ENCODE measurements at places on chromosomes 5 and 9.

- no peak for DNase-seq
Measured at GRCh38 chr5:41841325-41841724, 28.9 kb downstream of the OXCT1 start.

GRCh38 chr5:122295138-122295537 is 16.9 kb upstream of the SNCAIP start:
- no peak for DNase-seq

DNA sequence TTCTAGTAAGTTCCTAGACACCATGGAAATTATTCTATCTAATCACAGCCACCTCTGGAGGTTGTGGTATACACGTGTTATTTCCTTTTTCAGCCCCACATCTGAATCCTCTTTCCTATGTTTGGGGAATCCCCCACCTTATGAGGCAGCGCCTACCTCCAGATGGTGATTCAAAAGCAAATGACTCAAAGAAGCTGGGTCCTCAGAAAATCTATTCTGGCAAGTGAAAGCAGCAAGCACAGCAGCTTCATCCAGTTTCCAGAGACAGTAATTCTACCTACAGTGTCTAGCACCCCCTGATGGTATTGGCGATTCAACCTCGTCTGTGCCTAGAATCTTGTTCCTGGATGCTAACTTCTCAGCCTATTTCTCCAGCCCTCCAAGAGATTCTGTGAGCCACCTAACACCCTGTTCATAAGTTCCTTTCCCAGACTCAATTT is 43.0 kb downstream of the STRBP start:
- no peak for DNase-seq

GRCh38 chr5:130282049-130282448 is 377.8 kb downstream of the CHSY3 start:
- no peak for DNase-seq

DNA sequence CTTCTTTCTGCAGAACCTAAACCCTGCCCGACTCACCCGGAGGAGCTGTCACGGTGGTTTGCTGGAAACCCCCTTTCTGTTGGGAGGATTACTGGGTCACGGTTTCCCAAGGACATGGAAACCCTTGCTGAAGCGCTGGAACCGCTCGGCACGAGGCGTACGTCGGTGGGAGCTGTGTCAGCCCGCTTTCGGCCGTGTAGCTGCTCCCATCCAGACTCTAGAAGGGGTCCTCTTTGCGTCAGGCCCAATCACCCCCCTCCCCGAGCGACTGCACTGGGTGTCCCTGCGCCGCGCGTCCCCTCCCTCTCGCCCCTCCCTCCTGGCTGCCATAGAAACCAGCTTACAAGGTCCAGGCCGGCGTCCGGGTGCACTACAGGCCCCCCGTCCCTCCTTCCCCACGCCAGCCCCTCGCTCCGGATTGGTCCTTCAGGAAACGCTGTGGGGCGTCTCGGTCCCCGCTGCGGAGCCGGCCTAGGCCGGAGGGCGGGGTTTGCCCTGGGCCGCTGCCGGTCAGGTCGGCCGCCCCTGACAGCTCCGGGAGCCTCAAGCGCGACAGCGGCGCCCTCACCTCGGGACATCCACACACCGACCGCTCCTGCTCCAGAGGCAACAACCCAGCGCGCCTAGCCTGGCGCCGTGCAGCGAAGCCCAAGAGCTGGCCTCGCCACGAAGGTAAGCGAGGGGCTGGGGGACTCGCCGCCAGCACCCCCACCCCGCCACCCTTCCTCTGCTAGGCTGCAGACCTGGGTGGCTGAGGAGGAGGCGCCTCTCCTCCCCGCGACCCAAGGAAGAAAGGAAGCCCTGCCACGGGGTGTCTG is at the start of gene NIM1K:
Gene NIM1K, plus strand, starts transcription at position 486 of the 818 bp plus-strand sequence. CDS start 53,551 bp downstream, outside the sequence.
- no peak for DNase-seq

DNA sequence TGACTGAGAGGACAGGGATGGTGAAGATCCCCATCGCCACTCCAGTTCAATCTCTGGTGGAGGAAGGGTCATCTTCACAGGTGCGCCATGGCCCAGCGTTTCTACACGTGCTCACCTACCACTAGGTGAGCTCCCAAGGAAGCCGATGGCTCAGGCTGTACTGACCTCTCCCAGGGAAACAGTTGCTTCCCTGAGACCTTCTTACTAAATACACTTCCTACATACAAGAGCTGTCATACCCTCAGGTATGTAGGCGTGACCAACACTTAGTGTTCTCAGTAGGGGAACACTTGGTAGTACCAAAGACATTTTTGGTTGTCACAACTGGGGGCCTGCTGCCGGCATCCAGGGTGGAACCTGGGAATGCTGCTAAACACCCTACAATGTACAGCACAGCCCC is 75.2 kb downstream of the TENT4A start:
- DNase-seq, result no peak

- no peak for DNase-seq
Measured at GRCh38 chr5:135971701-135972100, 16.9 kb upstream of the LECT2 start.

DNA sequence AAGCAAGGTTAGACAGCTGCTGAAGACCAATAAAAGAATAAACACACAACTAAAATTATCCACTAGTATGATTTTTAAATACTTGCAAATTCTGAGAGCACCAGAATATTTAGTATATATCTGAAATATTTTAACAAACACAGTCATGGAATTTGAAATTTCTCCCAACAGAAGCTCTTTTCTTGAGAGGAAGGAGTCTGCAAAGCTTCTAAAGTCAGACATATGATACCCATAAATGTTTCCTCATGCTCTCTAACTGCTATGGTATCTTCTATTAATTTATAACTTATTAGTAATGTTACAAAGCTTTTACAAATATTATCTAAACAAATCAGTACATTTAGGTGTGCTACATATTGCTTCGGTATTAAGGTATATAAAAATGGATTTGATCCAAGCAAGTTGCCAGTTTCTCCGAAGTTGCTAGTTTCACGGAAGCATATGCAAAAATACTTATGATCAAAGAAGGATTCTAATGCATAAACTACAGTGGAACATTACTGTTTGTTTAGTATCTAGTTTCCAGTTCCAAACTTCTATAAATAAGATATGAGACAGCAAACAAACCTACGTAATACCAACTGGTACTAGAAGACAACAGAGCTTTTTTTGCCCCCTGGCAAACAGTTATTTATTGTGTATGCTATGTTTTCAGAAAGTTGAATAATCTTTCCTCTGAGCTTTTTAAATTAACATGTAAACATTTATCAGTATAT is 22.0 kb downstream of the FNIP1 start:
- DNase-seq, result no peak

DNA sequence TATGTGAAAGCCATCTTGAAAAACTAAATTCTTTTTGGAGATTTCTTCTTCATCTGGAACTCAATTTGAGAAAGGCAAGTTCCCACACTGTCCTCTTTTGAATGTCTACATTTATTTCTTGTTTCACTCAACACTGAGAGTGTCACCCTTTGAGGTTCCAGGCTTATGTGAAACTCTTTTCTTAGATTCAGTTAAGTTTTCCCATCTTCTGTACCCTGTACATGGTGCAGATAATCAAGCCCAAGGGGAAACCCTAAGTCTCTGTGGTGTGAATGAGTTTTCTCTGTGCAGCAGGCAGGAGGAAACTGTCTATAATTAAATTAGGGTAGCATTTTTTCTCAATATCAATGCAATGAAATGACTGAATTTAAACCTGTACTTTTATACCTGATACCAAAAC is 72.3 kb upstream of the PRLR start:
- no peak for DNase-seq

DNA sequence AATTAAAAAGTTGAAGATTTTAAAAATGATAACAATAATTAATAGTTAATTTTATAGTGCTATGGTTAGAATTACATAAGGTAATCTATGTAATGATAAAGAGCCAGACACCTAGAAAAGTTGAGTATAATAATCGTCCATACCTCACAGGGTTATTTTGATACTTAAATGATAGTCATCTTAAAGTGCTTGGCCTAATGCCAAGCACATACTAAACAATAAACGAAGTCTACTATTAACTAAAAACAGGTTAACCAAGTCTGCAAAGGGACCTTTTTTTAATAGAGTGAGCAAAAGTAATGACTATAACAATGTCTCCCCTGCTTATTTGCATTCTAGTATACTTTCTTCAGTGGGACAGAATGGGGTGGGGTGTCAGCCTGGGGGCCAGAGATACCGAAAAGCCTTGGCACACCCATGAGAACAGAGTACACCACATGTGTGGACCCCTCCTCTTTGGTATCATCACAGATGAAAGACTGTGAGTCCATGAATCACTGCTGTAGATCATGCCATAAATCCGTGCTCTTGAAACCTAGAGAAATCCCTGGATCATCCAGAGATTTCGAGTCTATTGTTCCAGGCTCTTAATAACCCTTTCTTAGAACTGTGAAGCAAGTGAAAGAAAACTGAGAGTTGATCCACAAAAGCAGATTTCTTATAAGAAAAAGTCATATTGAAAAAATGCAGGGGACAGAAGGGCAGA is 249.5 kb downstream of the PRELID2 start:
- DNase-seq, result no peak

GRCh38 chr9:21414220-21414940 is 5.5 kb downstream of the IFNA8 start:
- DNase-seq, result no peak

DNA sequence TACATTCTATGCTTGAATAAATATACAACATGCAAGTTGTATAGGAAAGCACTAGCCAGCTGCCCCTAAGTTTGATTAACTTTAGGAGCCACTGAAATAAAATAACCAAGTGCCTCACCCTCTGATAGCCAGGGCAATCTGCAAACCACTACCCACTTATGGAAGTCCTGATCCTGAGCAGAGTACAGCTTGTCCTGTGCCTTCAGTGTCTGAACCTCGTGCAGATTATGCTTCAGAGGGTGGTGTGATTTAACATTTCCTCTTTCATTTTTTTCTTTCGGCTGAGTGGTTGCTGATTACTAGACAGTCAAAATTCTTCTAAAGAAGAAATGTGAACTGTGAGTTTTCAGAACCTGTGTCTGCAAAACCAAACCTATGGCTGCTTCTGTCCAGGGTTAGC is 327.7 kb downstream of the PIK3R1 start:
- DNase-seq, result no peak

GRCh38 chr5:130555429-130555828 is 609.6 kb downstream of the HINT1 start:
- no peak for DNase-seq

DNA sequence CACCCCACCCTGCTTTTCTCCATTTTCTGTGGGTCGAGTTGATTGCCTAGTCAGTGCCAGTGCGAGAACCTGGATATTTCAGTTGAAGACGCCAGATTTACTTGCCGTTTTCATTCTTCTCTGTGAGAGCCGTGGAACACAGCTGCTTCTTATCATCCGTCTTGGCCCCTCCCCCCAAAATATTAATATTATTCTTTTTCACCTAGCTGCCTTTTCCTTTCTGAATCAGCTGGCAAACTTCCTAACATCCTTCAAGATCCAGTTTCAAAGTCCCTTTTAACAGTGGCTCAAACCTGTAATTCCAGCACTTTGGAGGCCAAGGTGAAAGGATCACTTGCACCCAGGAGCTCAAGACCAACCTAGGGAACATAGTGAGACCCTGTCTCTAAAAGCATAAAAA is 117.1 kb upstream of the RASA1 start:
- DNase-seq, result no peak

DNA sequence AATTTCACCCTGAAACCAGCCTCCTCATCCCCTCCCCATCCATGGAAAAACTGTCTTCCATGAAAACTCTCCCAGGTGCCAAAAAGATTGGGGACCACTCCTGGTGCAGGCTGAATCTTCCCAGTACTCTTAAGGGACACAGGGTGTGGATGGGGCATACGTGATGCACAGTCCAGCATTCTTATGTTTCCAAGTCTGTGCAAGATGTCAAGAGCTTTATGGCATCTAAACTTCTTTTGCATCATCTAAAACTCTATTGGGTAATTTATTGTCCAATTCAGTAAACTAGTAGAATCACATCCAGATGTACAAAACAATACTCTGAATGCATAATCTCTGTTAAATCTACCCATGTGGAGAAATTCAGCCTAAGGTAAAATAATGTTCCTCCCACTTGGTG is 9.3 kb upstream of the FGD3 start:
- DNase-seq, result no peak

DNA sequence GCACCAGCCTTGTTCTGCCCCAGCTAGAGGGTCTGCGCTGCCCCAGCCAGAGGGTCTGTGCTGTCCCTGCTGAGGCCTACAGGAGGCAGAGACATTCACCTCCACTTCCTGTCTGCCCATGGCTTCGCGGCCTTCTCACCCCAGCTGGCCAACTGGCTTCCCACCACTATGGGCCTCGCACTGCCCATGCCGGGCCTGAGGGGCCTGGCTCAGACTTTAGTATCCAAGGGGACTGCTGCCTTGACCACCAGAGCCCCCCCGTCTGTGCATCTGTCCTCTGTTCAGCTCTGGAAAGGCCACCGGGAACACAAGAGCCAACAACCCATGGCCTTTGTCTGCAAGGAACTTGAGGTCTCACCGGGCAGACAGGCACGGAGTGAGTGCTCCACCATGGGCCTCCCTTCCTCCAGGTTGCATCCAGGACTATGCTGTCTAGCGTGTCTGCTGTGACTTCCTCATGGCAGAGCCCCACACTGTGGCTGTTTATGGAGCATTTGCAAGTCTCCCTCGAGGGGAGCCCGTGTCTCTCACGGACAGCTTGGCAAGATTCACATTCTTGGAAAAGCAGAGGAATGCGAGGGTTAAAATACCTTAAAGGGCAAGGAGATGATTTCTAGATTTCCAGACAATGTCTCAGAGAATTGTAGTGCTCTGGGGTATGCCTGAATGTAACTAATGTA is 1.7 kb downstream of the DCANP1 start:
- DNase-seq, result no peak
